H1 (cell line): ENCODE measurements at places on chromosomes 3 and 15. TPM values are rescaled to one million over a fixed set of nuclear protein-coding genes. Genes with fewer than 3 reads are reported as not detected.

The PROS1 gene
- 0.42 and 0.65 TPM in 2 replicates for polyA plus RNA-seq

The CAMK1 gene
- 5.1 and 5.3 TPM in 2 replicates for polyA plus RNA-seq

The GOLGA8Q gene
- not detected in 2 replicates for polyA plus RNA-seq

The IL12A gene
- 0.66 and 0.92 TPM in 2 replicates for polyA plus RNA-seq

The LTF gene
- polyA plus RNA-seq, result 0.23 and 0.36 TPM in 2 replicates

The ATP13A4 gene
- polyA plus RNA-seq, result 0.06 and 0.12 TPM in 2 replicates

The SHQ1 gene
- 7.5 and 10.7 TPM in 2 replicates for polyA plus RNA-seq

The TM6SF1 gene
- 0.74 and 0.86 TPM in 2 replicates for polyA plus RNA-seq

The FGF12 gene
- polyA plus RNA-seq, result 3.0 and 4.1 TPM in 2 replicates

The THRB gene
- polyA plus RNA-seq, result 0.98 and 1.4 TPM in 2 replicates

The PCOLCE2 gene
- 9.4 and 11.1 TPM in 2 replicates for polyA plus RNA-seq

The MED12L gene
- polyA plus RNA-seq, result 3.6 and 4.3 TPM in 2 replicates

The ABI3BP gene
- polyA plus RNA-seq, result 0.08 TPM in 1 of 2 replicates, not detected in the other

The HTR3C gene
- polyA plus RNA-seq, result 0.03 and 0.05 TPM in 2 replicates

The ADGRG7 gene
- polyA plus RNA-seq, result not detected in 2 replicates
